ENCODE measurements at places on chromosomes 2 and 18.

DNA sequence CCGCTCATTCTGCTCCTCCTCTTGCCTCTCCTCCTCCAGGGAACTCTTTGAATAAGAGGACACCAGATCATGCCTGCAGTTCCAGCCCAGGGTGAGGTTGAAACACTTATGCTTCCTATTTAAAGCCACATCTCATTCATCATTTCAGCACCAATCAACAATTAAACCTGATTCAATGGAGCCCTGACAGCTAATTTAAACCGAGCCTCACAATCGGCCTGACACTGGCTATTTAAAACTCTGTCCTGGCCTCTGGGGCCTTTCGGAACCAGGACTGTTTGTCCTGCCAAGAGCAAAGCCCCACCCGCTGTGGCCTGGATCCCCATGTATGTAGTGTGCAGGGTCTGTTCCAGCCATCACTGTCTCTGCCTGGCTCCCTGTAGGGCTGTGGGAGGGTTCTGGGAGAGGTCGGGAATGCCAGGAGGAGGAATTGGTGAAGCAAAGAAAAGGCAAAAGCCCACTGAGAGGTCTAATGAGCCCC, 97.4 kb downstream of the MCFD2 start:
- no peak for DNase-seq

GRCh38 chr18:79644006-79644665, 35.5 kb upstream of the CTDP1 start:
- peak; percentile 69 for DNase-seq

DNA sequence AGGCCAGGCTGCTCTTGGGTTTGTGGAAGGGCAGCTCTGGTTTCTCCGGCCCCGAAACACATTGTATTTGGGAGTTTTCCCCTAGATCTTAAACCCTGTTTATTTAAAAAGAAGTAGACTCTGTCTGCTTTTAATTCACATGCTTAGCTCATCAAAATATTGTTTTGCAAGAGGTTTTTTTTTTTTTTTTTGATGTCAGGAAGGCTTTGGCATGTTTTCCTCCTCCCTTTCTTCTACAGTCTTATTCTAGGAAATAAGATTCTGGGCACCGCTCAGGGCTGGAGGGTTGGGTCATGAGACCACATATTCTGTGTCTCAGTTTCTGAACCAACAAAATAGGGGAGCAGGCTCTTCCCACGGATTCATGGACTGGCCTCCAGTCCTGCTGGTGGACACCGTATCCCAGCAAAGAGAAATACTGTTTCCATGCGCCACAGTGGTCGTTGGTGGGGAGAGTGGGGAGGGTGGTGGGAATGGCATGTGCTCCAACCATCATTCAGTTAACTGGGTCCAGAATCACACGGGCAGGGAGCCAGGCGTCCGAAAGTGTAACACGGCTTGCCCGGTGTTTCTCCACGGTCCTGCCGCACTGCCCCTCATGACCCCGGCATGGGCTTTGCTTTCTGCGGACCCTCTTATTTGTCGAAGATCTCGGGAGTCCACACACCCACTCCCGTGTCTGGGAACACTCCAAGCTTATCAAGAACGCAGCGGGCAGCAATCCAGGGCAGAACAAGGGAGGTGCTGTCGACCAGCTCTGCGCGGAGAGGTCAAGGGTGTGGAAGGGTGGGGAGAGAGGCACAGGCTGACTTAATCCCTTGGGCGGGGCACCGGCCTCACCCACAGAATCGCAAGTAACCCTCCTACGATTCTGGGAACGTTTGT, 176.7 kb downstream of the GLI2 start:
- DNase-seq = no peak

DNA sequence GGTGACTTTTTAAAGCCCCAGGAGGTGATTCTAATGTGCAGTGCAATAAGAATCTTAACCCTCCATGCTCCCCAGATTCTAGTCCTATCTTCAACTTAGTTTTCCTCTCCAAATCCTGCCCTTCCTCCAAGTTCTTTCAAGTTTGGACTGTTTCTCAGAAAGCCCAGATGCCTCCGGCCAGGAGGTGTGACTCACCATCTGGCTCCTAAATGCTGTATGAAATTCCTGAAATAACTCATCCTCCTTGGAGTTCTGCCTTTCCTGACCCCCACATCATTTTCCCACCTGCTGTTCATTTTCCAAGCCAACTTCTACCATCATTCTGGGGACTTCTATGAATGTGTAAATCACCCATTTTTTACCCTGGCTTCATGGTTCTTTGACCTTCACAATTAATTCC, 118.2 kb upstream of the NOL4 start:
- no peak for DNase-seq

DNA sequence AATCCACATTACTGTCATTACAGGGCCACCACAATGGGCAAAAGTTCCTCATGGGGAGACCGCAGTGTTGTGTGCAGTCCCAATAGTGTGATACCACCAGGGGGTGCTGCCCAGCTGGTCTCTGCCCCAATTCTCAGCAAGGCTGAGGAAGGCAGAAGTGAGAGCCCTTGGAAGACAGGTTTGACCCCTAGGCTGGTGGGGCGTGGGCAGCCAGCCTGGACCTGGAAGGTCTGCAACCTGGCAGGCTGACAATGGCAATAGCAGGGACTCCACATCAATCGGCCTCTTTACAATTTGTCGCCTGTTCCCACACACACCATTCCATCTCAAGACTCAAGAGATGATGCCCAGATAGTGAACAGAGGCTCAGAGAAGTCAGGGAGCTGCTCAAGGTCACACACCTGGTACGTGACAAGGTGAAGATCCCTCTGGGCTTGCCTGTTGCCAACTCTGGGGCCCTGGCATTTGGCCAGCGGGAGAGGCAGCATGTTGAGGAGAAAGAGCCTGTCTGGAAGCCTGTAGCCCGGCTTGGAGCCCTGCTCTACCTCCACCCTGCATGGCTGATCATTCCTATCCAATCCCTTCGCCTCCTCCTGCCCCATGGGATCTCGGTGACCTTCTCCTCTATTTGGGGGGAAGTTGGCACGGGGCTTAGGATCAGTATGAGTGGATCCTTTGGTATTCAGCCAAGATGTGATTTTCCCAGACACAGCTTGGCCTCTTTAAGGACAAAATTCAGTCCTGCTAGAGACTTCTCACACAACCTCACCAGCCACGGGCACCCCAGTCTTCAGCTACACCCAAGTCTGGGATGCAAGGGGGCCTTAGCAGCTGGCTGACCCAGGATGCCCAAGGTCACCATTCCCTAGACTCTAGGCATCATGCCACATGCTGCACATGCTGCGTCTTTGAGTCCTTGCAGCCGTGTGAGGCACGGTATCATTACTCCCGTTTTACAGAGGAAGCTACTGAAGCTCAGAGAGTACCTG, 2.9 kb upstream of the ATOH8 start:
- peak; percentile 63 for DNase-seq

DNA sequence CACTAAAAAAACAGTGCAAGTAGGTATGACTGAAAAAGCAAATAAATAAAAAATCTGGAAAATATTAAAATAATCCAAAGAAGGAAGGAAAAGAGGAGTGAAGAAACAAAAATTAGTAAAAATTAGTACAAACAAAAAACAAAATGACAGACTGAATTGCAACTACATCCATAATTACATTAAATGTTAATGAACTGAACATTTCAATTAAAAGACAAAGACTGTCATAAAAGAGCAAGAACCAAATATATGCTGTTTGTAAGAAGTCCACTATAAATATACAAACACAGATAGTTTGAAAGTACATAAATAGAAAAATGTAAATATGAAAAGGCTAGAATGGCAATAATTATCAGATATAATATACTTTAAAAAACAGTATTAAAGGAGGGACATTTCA, 267.6 kb downstream of the WDPCP start:
- DNase-seq = no peak

DNA sequence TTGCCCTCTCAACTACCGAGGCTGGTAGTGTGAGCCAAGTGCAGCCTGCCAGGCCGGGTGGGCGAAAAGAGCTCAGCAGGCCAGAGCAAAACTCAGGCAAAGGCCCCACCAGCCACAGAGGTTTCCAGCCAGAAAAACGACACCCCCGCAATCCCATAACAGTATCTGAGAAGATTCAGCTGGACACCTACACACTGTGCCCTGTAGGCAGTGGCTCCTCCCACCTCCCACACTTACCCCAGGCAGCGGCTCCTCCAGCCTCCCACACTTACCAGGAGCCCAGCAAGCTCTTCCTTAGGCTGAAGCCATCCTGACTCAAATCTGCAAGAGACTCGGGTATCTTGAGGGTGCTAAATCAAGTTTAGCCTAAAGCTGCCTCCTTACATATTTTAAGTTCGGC, 15.6 kb upstream of the TMEM18 start:
- no peak for DNase-seq

GRCh38 chr18:50161597-50162205, 33.2 kb downstream of the MYO5B start:
- DNase-seq = no peak

DNA sequence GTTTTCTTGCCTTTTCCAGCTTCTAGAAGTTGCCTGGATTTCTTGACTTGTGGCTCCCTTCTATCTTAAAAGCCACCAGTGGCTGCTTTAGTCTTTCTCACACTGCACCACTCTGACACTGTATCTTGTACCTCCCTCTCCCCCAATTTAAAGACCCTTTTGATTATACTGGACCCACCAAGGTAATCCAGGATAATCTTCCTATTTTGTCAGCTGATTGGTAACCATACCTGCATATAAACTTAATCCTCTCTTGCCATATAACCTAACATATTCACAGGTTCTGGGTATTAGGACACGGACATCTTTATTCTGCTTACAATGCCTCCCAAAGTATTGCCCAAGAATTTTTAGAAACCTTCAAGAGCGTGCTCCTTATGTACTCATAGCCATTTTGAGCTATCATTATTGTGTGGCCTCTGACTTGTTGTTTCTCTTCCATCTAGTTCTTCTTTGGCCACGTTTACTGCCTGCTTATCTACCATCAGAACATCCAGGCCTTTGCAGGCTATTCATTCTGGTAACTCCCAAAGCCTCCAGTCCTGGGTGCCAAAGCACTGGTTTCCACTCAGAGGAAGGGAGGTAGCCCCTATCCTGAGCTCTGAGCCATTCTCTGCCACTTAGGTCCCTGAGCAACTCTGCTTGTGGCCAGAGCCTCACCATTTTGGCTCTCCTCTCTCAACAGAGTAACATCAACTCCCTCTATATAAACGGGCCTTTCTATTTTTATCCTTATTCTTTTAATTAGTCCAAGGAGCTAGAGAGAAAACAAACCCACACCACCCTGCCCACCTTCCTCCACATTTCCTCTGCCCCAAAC, 70.8 kb downstream of the MYO3B start:
- DNase-seq = no peak

- no peak for DNase-seq
Observed at GRCh38 chr2:30732876-30733275, 74.4 kb downstream of the CAPN13 start.

DNA sequence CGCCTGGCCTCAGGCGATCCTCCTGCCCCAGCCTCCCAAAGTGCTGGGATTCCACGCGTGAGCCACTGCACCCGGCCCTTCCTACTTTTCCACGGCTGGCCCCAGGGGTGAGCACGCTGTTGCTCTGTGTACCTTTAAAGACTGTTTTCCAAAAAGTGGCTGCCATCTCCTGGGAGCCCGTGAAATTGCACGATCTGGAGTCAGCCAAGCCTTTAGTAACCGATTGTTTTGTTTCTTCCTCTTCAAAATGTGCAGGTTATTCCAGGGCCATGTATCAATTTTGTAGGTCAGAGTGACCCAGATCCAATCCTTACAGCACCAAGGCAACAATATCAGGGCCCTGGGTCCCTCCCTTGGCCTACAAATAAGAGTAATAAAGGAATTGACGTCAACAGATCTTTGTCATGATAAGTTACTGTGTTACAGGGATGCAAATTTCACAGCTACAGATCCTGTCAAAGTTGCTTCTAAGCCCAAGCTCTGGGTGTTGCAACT, 135.6 kb upstream of the ZNF236 start:
- no peak for DNase-seq

- DNase-seq = no peak
Observed at GRCh38 chr2:149483004-149483605, 104.5 kb downstream of the MMADHC start.

- no peak for DNase-seq
Observed at GRCh38 chr2:25797620-25798488, 80.4 kb downstream of the ASXL2 start.

DNA sequence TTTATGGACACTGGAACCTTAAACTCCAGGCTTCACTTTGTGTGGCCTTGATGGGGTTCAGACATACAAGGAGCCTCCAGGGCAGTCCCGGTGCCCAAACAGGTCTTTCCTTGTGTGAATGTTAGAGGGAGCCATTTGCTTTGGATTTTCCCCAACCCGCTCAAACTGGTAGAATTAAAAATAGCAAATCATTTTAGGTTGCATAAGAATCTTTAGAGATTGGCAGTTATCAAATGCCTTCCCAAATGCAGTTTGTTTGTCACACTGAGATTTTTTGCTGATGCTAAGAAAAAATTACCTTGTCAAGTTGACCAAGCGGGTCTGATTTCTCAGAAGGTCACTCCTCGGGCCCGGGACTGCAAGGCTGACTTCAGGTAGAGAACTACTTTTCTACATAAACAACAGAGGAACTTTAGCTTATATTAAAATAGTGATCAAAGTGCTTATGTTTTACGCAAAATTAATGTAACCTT, 36.4 kb downstream of the ATP6V1C2 start:
- no peak for DNase-seq

GRCh38 chr2:195468771-195469170, 188.3 kb upstream of the SLC39A10 start:
- DNase-seq = no peak

GRCh38 chr2:200702646-200703118, 109.0 kb upstream of the BZW1 start:
- no peak for DNase-seq

- DNase-seq = no peak
Observed at GRCh38 chr2:128347701-128348539, 29.3 kb upstream of the HS6ST1 start.

DNA sequence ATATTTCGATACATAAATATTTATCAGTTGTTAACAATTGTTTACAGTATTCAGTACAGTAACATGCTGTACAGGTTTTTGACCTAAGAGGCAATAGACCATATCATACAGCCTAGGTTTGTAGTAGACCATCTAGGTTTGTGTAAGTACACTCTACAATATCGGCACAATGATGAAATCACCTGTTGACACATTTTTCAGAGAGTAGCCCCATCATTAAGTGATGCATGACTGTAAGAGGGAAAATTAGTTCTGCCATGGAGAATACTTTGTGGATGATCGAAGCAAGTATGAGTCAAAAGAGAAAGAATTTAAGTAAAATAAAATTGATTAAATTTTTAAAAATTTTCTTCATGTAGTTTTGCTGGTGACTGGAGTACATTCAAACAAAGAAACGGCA, 32.6 kb downstream of the VIT start:
- no peak for DNase-seq

Measured in CD8-positive, alpha-beta T cell (primary cell).